GM23248 (cell line): ENCODE measurements at places on chromosomes 4 and X.

- no peak for DNase-seq
Measured at GRCh38 chr4:190018201-190018920, 8.7 kb downstream of the FRG2 start.

DNA sequence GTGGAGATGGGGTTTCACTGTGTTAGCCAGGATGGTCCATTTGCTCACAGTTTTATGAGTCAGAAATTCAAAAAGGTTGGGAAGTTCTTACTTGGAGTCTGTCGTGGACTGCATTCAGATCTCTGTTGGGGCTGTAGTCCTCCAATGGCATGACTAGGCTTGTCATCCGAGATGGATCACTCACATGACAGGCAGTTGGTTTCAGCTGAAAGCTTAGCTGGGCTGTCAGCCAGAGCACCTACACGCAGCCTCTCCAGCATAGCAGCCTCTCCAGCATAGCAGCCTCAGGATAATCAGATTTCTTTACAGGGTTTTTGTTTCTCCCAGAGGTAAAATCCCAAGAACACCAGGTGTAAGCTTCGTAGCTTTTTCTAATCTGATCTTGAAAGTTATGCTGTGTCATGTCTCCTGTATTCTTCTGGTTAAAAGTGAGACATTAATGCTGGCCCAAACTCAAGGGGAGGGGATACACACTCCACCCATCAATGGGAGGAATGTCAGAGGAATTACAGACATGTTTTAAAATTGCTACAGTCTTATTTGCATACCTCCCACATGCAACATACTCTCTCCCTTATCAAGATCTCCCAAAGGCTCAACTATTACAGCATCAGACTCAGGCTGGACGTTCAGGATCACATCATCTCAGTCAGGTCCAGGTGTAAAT is 31.6 kb upstream of the SOD3 start:
- peak; percentile 58 for DNase-seq

- DNase-seq = peak; percentile 38
Measured at GRCh38 chr4:169062897-169063244, 52.8 kb upstream of the CBR4 start.

DNA sequence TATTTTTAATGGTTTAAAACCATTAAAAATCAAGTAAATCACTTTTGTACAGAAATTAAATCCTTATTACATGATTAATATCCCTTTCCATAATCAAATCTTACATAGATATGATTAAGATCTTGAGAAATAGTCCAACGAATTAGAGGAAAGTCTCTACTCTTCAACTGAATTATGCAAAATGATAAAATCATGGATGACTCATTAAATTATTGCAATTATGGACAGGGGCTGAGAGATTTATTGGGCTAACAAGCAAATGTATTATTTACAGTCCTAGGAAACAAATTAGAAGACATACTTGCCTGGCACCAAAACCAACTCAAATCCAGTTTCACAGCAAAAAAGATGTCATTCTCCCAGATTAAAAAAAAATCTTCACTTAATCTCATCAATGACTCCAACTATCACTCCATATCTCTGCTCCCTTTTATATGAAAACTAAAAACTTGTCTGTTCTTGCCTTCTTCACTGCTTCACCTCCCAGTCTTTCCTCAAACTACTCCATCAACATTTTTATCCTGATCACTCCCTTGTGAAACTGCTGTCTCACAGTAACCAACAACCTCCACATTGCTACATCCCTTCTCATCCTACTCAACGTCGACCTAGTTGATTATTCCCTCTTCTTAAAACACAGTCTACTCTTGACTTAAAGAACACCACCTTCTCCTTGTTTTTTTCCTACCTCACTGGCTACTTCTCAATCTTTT is 18.4 kb upstream of the DDX60 start:
- no peak for DNase-seq

DNA sequence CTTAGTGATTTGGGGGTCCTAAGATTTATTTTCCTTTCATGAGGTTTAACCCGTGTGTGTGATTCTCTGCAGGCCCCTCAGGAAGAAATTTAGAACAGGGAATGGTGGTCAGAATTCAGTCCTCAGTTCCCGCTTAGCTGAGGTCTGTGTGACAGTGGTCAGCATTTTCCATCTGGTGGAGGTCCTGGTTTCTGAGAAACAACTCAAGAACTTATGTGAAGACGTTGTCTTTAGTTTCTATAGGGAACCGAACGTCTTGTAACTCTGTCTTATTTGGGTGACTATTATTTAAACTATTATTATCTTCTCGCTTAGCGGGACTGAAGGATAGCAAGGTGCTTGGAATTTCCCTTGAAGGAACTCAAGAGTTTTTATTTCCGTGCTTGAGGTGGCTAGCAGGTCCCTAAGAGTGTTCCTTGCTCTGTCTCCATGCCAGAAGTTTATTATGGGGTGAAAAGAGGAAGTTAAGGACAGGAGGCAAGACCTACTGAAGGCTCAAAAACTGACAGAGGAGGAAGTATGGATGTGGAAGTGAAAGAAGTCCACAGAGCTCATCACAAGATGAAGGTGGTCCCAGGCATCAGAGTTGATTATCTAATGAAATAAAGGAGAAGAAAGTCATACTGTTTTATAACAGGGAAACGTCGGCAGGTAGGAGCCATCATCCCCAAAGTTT is 9.4 kb downstream of the MGST2 start:
- DNase-seq = no peak
